Stomach (tissue), 19 donors: ENCODE measurements at places on chromosomes 5 and 9. TPM values are rescaled to one million over a fixed set of nuclear protein-coding genes. Genes with fewer than 3 reads are reported as not detected.

DNA sequence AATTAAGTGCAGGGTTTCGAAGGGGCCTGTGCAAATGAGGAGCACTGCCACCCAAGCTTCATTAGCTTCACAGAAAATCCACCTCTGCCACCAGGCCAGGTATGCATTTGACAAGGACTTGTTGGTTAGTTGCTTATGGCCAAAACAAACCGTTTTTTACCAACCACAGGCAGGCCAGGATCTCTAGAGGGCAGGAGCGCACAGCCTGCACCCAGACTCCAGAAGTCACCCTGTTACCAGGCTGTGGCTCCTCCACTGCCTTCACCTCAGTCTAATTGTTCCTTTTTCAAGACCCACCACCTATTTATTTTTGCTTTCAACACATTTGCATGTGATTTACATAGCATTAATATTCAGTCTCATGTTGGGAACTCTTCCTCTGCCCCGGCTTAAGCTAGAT lies 78.3 kb upstream of the HSPA9 start:
- no peaks in the 10 kb centered on the region for H3K27me3 ChIP-seq
- peaks cover 5% of the 10 kb centered on the region for H3K4me1 ChIP-seq
- no peaks in the 10 kb centered on the region for H3K36me3 ChIP-seq
- DNase-seq, result peak; percentile 27
- no peak overlapping the region for H3K27ac ChIP-seq

DNA sequence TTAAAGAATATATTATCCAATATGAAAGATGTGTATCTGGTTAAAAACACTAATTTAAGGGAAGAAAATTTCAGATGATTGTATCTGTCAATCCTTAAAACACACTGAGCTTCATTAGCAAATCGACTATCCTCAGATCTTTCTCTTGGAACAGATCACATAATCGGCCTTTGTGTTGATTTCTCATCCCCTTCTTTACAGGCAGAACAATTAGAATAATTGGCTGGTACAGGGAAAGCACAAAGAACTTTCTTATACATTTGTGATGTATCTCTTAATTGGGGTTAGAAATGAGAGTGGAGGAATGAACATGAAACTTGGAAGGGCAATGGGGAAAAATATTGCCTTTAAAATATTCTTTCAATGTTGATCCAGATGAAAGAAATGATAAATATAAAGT lies 662.1 kb downstream of the TLE4 start:
- H3K27me3 ChIP-seq, result no peaks in the 10 kb centered on the region
- no peak overlapping the region for H3K4me3 ChIP-seq
- H3K4me1 ChIP-seq, result no peaks in the 10 kb centered on the region
- H3K36me3 ChIP-seq, result no peaks in the 10 kb centered on the region
- DNase-seq, result no peak
- no peak overlapping the region for H3K27ac ChIP-seq

The FGF18 gene
- total RNA-seq, result 0.37 TPM

GRCh38 chr5:108367679-108368334 lies 14.1 kb downstream of the FBXL17 start:
- H3K27me3 ChIP-seq, result no peaks in the 10 kb centered on the region
- H3K4me3 ChIP-seq, result no peak overlapping the region
- H3K4me1 ChIP-seq, result no peaks in the 10 kb centered on the region
- DNase-seq, result no peak
- H3K27ac ChIP-seq, result no peak overlapping the region
- H3K36me3 ChIP-seq, result peaks cover 9% of the 10 kb centered on the region

DNA sequence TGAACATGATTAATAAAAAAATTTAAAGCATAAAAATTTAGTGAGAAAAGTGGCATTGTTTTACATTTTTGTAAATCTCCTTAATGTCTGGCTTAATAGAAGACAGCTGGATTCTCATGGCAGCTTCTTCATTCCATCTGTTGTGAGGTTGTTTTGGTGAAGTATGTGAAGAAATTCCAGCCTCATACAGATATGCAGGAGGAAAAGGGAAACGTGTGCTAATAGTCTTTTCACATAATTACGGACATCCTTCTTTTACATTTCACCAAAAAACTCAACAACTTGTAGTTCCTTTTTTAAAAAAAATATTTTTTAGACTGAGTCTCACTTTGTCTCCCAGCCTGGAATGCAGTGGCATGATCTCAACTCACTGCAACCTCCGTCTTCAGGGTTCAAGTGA lies 46.9 kb downstream of the HACD4 start:
- H3K4me1 ChIP-seq, result peaks cover 18% of the 10 kb centered on the region
- no peak overlapping the region for H3K4me3 ChIP-seq
- H3K27me3 ChIP-seq, result no peaks in the 10 kb centered on the region
- H3K27ac ChIP-seq, result no peak overlapping the region
- H3K36me3 ChIP-seq, result peaks cover 27% of the 10 kb centered on the region

DNA sequence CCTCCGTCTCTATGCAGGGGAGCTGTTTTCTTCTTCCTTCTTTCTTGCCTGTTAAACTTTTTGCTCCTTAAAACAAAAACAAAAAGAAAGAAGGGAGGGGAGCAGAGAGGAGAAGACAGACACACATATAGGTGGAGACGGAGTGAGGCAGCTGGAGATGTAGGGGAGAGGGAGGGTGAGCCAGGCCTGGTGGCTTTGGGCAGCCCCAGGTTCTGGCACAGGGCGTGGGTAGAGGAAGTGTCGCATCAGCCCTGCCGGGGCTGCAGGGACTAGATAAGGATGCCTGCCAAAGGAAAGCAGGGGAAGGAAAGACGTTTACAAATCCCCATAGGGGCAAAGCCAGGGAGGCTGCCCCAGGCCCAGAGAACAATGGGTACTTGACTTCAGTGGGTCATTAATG lies 38.7 kb upstream of the PTGS1 start:
- H3K36me3 ChIP-seq, result no peaks in the 10 kb centered on the region
- H3K4me3 ChIP-seq, result no peak overlapping the region
- no peaks in the 10 kb centered on the region for H3K4me1 ChIP-seq

The DNAH5 gene
- 2.3 TPM for total RNA-seq

GRCh38 chr9:29282121-29282520 lies 1708.8 kb upstream of the C9orf72 start:
- H3K4me3 ChIP-seq, result no peak overlapping the region
- DNase-seq, result no peak
- no peak overlapping the region for H3K27ac ChIP-seq
- no peaks in the 10 kb centered on the region for H3K36me3 ChIP-seq
- H3K27me3 ChIP-seq, result no peaks in the 10 kb centered on the region

- peaks cover 27% of the 10 kb centered on the region for H3K36me3 ChIP-seq
- no peak overlapping the region for H3K4me3 ChIP-seq
- no peaks in the 10 kb centered on the region for H3K27me3 ChIP-seq
- no peak for DNase-seq
- H3K27ac ChIP-seq, result no peak overlapping the region
- H3K4me1 ChIP-seq, result peaks cover 9% of the 10 kb centered on the region
Observed at GRCh38 chr5:40716000-40716399, 36.3 kb downstream of the PTGER4 start.

DNA sequence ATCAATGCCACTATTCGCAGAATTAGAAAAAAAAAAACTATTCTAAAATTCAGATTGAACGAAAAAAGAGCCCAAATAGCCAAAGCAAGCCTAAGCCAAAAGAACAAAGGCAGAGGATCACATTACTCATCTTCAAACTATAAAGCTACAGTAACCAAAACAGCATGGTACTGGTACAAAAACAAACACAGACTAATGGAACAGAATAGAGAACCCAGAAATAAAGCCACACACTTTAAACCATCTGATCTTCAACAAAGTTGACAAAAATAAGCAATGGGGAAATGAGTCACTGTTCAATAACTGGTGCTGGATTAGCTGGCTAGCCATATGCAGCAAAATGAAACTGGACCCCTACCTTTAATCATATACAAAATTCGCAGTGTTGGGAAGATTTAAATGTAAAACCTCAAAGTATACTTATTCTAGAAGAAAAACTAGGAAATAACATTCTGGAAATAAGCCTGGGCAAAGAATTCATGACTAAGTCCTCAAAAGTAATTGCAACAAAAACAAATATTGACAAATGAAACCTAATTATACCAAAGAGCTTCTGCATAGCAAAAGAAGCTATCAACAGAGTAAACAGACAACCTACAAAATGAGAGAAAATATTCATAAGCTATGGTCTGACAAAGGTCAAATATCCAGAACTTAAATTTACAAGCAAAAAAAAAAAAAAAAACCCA lies 153.7 kb downstream of the NDUFS4 start:
- no peak overlapping the region for H3K27ac ChIP-seq
- no peaks in the 10 kb centered on the region for H3K27me3 ChIP-seq
- no peaks in the 10 kb centered on the region for H3K4me1 ChIP-seq
- no peak overlapping the region for H3K4me3 ChIP-seq

DNA sequence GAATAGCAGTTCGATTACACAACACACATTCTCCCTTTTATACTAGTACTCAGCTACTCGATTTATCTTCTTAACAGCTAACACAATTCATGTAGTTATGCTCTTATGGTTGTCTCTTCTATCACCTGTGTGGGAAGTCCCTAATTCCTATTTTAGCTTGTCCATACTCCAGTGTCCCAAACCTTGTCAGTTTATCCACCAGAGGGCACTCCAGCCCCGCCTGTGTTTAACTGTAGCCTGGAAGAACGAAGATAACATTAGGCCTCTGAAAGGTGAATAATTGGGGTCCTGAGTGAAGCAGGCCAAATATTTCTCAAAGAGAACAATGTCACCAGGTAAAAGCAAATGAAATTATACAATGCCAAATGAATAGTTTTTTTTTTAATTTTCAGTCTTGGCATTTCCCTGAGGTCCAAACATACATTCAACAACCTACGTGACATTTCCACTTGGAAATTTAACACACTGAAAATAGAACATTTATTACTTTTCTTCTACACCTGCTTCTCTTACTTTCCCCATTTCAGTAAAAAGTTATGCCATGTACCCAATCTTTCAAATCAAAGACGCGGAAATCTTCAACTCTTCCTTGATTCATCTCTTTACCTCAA lies 560.7 kb downstream of the HTR1A start:
- no peaks in the 10 kb centered on the region for H3K4me1 ChIP-seq
- no peak overlapping the region for H3K27ac ChIP-seq
- peak; percentile 58 for DNase-seq
- H3K4me3 ChIP-seq, result no peak overlapping the region

- no peaks in the 10 kb centered on the region for H3K27me3 ChIP-seq
- no peak overlapping the region for H3K27ac ChIP-seq
- no peaks in the 10 kb centered on the region for H3K4me1 ChIP-seq
- no peak for DNase-seq
Observed at GRCh38 chr5:10219068-10219467, 30.6 kb downstream of the ATPSCKMT start.

The HAVCR2 gene
- total RNA-seq, result 9.9 TPM

DNA sequence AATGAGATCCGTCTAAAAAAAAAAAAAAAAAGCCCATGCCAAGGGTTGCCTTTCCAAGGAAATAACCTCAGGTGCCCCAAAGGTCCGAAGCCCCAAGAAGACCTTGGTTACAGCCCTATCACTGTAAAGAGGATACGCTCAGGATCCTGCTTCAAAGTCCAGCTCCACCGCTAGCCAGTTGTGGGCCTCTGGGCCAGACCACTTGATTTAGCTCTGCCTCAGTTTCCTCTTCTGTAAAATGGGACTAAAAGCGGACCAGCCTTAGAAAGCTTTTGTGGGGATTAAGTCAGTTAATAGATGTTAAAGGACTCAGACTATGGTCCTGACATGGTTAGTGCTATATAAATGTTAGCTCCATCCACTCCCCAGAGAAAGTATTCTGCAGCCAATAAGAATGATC lies 48.7 kb upstream of the ORM1 start:
- no peaks in the 10 kb centered on the region for H3K36me3 ChIP-seq
- no peak overlapping the region for H3K27ac ChIP-seq
- DNase-seq, result no peak
- H3K27me3 ChIP-seq, result no peaks in the 10 kb centered on the region
- no peaks in the 10 kb centered on the region for H3K4me1 ChIP-seq

- no peak for DNase-seq
- no peak overlapping the region for H3K4me3 ChIP-seq
- H3K36me3 ChIP-seq, result no peaks in the 10 kb centered on the region
- no peak overlapping the region for H3K27ac ChIP-seq
- no peaks in the 10 kb centered on the region for H3K4me1 ChIP-seq
Observed at GRCh38 chr5:127298656-127299055, 8.1 kb downstream of the MEGF10 start.

- no peak overlapping the region for H3K27ac ChIP-seq
- H3K36me3 ChIP-seq, result peaks cover 25% of the 10 kb centered on the region
- H3K27me3 ChIP-seq, result no peaks in the 10 kb centered on the region
- peaks cover 23% of the 10 kb centered on the region for H3K4me1 ChIP-seq
- no peak overlapping the region for H3K4me3 ChIP-seq
Observed at GRCh38 chr5:39013938-39014337, 60.3 kb downstream of the RICTOR start.

DNA sequence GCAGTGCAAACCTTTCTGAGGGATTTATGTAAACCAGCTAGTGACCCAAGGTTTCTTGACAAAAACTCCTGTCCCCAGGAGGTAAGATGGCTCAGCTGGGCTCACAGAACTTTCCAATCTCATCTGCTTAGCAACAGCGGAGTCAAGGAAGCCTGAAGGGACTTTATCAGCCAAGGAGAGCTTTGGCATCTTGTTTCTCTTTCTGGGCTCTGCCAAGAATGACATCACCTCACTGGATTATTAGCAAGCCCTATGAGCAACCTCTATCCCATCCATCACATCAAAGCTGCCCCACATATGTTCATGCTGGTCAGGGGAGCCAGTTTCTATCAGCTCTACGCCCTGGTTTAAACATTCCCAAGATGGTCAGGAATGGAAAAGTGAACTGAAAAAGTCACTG lies 461.3 kb downstream of the ENC1 start:
- DNase-seq, result peak; percentile 86
- no peaks in the 10 kb centered on the region for H3K27me3 ChIP-seq
- no peaks in the 10 kb centered on the region for H3K4me1 ChIP-seq
- no peak overlapping the region for H3K27ac ChIP-seq

- H3K4me1 ChIP-seq, result peaks cover 6% of the 10 kb centered on the region
- no peak overlapping the region for H3K4me3 ChIP-seq
- no peak for DNase-seq
- no peaks in the 10 kb centered on the region for H3K27me3 ChIP-seq
- H3K36me3 ChIP-seq, result peaks cover 77% of the 10 kb centered on the region
Observed at GRCh38 chr5:36177715-36178523, 26.0 kb downstream of the SKP2 start.

The GPR151 gene
- not detected for total RNA-seq

DNA sequence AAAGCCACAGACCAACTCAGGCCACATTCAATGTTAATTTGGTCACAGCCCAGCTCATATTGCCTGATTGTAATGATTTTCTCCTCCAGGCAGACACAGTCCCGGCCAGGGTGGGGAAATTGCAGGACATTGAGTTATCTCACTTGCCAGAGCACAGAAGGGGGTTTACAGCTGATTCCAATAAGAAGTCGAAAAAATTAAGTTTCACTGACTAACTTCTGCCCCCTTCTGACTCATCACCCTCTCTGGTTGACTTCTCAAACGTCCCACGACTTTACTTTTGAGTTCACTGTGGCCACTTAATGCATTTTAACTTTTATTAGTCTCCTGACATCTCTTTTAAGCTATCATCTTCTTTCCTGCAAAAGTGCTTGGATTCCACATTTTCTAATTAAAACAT lies 321.4 kb upstream of the WWC1 start:
- no peaks in the 10 kb centered on the region for H3K27me3 ChIP-seq
- H3K27ac ChIP-seq, result no peak overlapping the region
- no peaks in the 10 kb centered on the region for H3K36me3 ChIP-seq
- no peaks in the 10 kb centered on the region for H3K4me1 ChIP-seq
- no peak overlapping the region for H3K4me3 ChIP-seq
